ENCODE measurements at places on chromosomes 6 and 20.

GRCh38 chr6:151001387-151002056 lies 136.0 kb downstream of the MTHFD1L start:
- no peak for DNase-seq

DNA sequence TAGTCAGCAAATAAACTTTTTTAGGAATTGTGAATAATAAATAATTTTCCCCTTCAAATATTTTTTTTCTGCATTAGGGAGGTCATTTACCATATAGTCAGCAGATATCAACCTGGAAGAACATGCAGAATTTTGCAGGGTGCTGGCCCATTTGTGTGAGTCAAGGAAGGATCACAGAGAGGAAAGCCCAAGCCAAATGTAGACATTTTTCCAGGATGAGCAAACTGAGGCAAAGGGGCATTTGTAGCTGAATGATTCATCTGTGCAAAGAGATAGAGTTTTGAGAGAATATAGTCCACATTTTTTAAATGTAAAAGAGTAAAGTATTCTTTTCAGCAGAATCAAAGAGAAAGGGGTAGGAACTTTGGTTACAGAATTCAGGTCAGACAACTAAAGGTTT lies 555.5 kb upstream of the MARCKS start:
- DNase-seq: no peak

- DNase-seq: no peak
These were observed 40.9 kb downstream of the CDH22 start for GRCh38 chr20:46267108-46268105.

GRCh38 chr6:154622618-154623336 lies 110.4 kb upstream of the SCAF8 start:
- no peak for DNase-seq

- no peak for DNase-seq
These were observed 384.6 kb downstream of the CDKAL1 start for GRCh38 chr6:20918868-20919267.

DNA sequence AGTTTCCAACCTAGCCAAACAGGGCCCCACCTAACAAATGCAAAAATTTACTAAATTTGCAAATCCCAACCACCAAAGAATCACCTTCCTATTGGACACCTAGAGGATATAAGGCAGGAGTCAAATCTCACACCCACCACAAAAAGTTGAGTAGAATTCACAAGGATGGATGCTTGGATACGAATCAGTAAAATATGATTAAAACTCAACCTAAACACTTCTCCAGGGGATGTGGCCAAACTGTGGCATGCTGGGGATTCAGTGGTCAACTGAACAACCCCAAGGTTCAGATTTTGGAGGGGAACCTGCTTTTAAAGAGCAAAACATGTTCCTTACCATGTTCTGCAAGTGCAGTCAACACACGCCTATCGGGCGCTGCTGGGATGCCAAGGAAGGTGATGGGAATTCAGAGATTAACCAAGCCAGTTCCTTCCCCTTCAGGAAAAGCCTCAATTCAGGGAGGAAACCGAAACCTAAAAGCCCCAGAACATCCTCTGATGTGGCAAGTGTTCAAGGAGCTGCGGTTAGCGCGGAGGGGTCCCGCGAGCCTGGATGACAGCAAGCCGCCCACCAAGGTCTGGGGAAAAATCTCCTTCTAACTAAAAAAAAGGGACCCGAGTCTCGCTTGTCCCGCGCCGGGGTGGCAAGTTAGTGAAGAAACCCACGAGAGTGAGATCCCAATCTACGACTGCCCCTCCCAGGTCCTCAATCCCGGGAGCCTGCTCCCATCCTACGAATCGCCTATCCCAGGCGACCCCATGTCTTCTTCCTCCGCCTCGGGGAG lies 902 bp downstream of the SAMHD1 start:
- peak; percentile 35 for DNase-seq

- DNase-seq: no peak
These were observed 118.3 kb downstream of the STXBP5 start for GRCh38 chr6:147322299-147323162.

GRCh38 chr6:167819576-167819975 lies 7.1 kb upstream of the AFDN start:
- DNase-seq: no peak

GRCh38 chr20:53419693-53420460 lies 173.8 kb downstream of the ZNF217 start:
- DNase-seq: no peak

DNA sequence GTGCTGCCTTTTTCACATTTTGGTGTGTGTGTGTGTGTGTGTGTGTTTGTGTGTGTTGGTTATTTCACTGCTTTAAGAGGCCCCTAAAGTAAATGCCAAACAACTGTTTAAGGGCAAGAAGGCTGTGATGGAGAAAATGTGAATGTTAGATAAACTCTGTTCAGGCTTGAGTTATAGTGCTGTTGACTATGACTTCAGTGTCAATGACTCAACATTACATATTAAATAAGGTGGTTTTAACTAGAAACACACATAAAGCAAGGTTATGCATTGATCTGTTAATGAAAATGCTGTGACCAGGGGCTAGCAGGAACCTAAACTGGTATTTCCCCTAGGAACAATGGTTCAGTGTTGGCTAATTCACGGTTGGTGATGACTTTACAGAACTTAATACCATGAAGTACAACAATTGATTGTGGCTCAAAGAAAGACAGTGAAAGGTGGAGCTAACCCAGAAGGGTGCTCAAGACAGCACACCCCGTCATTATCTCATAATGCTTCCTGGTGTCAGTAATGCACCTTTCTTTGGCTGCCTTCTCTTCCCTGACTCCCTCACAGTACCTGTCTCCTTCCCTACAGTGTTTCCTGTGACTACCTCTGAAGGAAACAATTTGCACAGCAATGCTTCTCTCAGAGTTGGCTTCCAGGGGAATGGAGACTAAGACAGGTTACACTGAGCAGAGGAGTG lies 116.1 kb downstream of the RIN2 start:
- DNase-seq: no peak

GRCh38 chr6:77440206-77440976 lies 22.9 kb downstream of the HTR1B start:
- no peak for DNase-seq

GRCh38 chr6:138086573-138087196 lies 20.5 kb downstream of the PERP start:
- no peak for DNase-seq

DNA sequence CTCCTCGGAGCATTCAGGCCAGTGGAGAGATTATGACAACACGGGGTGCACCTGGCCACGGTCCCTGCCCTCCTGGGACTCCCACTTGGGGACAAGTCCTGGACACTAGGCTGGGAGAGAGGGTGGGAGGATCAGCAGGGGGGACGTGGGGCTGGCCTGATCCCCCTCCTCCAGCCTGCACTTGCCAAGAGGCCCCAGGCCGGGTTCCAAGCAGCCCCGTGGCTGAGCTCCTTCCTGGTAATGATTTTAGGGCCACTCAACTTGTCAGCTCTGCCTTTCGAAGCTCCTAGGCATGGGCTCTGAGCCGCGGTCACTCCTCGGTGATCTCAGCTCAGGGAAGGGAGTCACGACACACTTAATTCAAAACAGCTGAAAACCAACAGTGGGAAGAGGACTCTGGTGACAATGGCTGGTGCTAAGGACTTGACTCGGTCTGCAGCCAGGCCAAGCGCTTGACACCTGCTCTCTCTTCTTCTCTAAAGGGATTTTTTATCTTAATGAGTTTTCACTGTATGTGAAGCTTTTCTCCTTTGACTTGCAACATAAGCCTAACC lies 161.7 kb downstream of the BMP7 start:
- no peak for DNase-seq

- DNase-seq: no peak
These were observed 7.1 kb upstream of the SPO11 start for GRCh38 chr20:57322476-57322875.

GRCh38 chr6:113352029-113352801 lies 504.9 kb upstream of the MARCKS start:
- DNase-seq: no peak

DNA sequence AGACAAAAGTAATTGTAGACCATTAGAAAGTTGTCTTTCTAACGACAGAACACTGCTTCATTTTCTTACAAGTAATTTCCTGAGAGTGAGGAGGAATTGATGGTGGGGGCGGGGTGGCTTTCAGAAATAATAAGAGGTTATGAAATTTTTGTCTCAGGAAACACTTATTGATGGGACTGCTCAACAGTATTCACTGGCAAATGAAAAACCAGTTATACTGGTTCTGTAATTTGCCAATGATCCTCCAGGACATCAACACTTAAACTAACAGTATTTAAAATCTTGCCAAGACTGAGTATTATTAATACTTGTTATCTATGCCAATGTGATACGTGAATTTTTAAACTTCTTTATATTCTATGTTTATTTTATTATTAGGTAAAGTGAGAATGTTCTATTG lies 41.8 kb upstream of the FUT9 start:
- no peak for DNase-seq

GRCh38 chr6:25462235-25462897 lies 183.2 kb downstream of the CARMIL1 start:
- no peak for DNase-seq

DNA sequence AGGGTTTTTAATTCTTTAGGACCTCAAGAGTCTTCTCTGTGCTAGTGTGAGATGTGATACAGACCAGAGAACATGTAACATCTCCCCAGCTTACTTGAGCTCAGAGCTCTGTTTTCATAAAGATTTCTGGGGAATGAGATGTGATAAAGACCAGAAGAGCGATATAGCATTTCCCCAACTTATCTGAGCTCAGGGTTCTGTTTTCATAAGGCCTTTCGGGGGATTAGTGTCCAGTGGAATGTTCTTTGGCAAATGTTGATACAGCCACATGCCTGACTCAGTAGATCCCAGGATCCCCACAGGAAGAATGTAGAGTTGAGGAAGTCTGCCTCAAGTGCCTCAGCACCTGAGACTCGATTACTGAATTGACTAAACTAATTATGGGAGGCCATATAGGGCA lies 18.7 kb upstream of the TOP1 start:
- no peak for DNase-seq

GRCh38 chr6:28585335-28585734 lies 59.7 kb downstream of the GPX5 start:
- DNase-seq: no peak

DNA sequence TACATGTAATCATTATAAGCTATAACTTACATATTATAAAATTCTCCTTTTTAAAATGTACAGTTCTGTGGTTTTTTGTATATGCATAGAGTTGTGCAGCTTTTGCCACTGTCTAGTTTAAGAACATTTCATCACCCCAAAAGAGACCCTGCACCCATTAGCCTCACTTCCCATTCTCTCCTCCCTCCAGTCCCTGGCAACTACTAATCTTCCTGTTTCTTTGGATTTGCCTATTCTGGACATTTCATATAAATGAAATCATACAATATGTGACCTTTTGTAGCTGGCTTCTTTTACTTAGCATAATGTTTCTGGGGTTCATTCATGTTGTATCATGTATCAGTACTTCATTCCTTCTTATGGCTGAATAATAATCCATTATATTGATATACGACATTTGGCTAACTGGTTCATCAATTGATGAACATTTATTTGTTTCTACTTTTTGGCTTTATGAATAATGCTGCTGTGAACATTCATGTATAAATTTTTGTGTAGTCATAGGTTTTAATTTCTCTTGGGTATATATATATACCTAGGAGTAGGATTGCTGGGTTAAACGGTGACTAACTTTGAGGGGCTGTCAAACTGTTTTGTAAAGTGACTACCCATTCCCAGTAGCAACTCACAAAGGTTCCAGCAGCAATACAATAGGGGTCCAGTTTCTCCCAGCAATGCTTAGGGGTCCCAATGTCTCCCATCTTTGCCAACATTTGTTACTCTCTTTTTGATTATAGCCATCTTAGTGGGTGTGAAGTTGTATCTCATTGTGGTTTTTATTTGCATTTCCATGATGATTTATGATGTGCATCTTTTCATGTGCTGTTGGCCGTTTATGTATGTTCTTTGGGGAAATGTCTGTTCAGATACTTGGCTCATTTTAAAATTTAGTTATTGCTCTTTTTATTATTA lies 10.7 kb downstream of the PTPRA start:
- DNase-seq: no peak

DNA sequence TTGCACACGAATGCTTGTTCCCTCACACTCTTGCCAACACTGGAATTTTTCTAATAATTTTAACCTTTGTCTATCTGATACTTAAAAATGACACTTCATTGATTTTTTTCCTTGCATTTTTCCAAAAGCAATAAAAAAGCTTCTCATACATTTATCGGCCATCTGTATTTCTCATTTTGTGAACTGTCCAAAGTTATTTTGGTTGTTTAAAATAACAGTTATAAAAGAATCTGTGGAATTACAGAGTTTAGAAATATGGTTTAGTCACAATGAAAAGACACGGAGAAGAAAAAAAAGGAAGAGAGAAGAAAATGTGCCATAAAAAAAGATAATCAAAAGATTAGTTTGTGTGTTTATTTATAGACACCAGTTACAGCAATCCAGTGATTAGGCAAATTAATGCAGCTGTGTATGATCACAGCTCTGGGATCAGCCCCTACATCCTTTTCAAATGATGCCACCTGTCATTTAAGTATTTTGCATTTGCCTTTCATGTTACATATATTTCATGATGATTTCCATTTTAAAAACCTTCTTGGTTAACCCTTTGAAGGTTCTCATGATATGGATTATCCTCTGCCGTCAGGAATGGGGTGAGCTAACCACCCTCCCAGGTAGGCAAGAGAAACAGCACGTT lies 171.7 kb downstream of the BACH2 start:
- DNase-seq: no peak

- DNase-seq: no peak
These were observed 311.2 kb downstream of the NRN1 start for GRCh38 chr6:5695260-5696245.

DNA sequence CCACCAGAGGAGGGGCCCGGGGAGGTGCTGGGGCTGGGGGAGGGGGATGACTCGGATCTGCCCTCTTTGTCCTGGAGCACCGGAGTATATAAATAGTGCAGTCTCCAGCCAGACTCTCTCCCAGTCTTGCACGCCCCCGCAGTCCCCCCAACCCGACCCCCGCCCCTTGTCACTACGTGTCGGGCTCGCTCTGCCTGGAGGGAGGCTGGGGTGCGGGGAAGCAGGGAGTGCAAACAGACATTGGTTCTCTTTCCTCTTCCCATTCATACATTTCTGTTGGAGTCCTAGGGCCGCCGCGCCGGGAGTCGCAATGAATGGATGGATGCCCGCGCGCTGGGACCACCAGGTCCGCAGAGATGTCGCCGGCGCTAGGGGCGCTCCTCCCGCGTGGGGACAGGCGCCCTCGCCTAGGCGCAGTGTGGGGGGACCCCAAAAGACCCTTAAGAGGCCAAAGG lies 179.3 kb downstream of the TBXT start:
- no peak for DNase-seq

- no peak for DNase-seq
These were observed 110.6 kb upstream of the TENT5A start for GRCh38 chr6:81863123-81863522.

- no peak for DNase-seq
These were observed 80.7 kb downstream of the TFAP2B start for GRCh38 chr6:50899306-50899870.

DNA sequence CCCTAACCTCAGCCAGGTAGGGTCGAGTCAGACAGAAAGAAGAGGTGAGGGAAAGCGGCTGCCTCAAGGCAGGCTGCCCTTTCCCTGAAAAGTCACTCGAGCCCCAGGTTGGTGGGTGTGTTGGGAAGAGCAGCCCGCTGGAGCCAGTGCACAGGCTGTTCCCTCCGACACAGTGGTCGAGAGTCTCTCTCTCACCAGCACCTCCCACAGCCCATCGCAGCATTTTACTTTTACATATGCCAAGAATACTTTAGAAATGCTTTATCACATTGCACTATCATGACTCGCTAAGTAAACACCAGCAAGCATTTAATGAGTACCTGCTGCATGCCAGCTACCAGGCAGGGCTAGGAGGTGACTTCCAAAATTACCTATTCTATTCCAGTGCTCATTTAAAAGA lies 1.7 kb downstream of the PRPH2 start:
- DNase-seq: no peak
